Activated CD4-positive, alpha-beta T cell treated with anti-CD3 and anti-CD28 coated beads, Interleukin-2, Interleukin-6, amounts not matched to agents 100 ng/mL and 50 ng/mL, durations not matched to agents 16 hours and 8 hours (primary cell): ENCODE measurements at places on chromosomes 2 and 18.

- no peak for DNase-seq
These were observed 5.9 kb downstream of the MFSD2B start for GRCh38 chr2:24015562-24016375.

DNA sequence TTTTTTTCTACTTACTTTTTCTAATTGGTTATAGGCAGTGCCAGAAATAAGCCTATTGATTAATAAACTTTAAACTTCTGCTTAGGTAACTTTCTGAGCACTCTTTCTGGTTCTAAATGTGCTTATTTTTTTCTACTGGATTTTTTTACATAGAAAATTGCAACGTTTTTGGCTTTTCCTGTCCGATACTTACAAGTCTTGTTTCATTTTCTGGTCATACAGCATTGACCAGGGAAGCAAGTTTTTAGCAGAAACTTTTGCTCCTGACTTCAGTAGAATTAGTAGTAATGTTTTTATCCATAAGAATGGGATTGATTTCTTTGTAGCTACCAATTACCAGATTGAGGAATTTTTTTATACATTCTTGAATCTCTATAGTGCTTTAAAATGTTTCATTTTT lies 36.9 kb downstream of the NCKAP5 start:
- no peak for DNase-seq

DNA sequence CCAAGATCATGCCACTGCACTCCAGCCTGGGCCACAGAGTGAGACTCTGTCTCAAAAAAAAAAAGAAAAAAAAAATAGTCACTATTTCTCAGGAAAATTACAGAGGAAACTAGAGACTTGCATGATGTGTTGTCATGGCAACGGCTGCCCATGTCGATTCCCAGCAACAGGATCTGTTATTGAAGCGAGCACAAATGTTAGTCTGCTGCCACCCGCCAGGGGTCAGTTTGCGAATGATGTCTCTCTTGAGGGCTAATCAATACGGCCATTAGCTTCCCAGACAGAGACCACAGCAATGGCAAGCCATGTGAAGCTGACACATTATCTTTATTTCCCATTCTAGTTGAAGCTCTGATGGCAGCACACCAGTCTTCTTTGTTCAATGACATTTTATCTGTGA lies 32.4 kb upstream of the ACYP2 start:
- DNase-seq: no peak

DNA sequence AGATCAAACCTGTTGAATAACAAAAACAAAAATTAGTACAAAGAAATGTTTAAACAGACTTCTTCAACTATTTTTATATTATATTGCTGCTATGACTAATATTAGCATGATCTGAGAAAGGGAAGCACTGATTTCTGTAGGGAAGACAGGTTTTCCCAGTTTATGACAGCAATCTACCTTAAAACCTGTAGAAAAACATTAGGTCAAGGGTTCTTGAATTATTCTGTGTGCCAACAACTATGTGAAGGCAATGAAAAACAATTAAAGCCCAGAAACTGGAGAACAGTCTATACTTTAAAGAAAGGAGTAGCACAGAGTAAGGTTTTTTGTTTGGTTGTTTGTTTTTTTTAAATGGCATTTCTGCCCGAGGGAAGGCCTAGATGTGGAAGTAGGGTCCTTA lies 23.3 kb downstream of the PUM2 start:
- DNase-seq: no peak

DNA sequence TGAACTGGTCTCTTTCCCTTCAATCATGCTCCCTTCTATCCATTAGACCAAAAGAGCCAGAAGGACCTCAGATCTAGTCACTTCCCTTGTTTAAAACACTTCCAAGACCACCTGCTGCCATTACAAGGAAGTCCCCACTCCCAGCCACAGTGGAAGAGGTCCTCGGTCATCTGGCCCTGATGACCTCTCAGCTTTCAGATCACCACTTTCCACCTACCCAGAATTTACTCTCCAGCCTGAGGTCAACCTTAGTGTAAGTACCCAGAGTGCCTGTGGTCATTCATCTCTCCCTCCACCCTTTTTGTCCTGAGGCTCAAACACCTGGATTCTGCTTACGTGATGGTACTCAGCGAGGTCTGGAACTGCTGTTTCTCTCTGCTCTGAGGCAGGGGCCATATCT lies 67.1 kb downstream of the MARCO start:
- no peak for DNase-seq

DNA sequence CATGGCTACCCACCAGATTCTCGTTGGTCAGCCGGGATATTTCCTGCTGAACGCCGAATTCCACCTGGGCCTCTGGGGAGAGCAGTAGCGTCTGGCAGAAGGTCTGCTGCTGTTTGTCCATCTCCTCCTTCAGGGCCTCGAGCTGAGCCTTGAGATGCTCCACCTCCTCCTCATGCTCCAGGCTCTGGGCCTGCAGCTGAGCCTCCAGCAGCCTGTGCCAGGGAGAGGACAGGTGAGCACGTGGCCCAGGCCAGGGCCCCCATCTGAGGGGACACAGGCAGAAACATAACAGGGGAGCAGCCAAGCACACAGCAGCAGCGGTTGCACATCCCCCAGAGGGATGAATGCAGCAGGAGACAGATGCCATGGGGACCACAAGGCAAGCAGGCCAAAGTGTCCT lies 40.1 kb upstream of the ACAA2 start:
- no peak for DNase-seq

GRCh38 chr2:232541195-232541960 lies 1.9 kb downstream of the CHRNG start:
- no peak for DNase-seq

- peak; percentile 40 for DNase-seq
These were observed 42.1 kb downstream of the BCL2L11 start for GRCh38 chr2:111162718-111163331.

DNA sequence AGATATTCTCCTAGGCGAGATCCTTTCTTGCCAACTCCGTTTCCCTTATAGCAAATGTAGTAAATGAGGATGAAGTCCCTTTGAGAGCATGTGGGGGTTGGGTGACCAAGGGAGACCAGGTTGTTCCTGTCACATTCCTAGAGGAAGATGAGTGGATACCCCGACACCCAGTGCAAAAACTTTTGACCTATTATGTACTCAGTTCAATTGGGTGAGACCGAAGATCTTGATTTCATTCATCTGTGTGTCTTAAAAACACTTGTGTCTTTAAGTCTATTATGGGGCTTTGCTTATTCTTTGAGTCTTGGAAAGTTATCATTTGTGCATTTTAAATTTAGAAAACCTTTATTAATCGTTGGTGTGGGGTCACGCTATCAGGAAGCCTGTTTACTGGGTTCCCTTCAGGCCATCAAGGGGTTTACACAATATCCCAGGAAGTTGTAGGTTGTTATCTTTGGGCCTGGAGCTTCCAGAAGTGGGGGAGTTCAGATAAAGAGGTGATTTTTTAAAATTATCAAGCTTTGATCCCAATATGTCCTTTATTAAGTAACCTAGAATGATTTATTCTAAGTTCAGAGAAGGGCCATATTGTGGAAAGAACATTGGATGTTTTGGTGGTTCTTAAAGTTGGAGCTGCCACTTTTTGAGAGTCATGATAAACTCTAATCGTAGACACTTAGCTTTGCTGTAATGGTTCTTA lies 2.8 kb downstream of the RHOB start:
- DNase-seq: no peak

DNA sequence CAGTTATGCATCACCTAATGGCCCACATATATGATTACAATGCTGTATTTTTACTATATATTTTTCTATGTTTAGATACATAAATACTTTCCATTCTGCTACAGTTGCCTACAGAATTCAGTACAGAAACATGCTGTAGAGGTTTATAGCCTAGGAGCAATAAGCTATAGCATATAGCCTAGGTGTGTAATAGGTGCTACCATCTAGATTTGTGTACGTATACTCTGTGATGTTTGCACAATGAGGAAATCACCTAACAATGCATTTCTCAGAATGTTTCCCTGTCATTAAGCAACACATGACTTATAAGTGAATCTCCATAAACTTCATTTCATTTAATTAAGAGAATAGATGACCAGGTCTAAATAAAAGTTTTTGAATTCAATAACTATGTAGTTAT lies 43.5 kb downstream of the SLC38A11 start:
- no peak for DNase-seq

GRCh38 chr18:49613141-49613640 lies 51.3 kb downstream of the LIPG start:
- no peak for DNase-seq

GRCh38 chr18:56815926-56816325 lies 164.8 kb downstream of the WDR7 start:
- DNase-seq: no peak

DNA sequence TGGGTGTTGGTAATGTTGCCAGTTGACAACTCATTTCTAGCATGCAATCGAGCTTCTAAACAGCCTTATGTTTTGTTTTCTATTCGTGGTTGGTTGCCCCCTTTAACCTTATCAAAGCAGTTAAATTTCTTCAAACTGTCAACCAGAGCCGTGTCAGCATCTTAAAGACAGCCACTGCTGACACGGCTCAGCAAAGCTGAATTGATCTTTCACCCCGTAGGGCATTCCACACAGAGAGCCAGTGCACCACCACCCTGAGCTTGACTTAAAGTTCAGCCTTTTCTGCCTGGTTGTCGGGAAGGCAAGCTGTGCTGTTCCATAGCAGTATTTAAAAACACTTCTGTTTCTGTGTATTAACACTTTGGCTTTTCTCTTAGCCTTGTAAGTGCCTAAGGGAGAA lies 355.0 kb upstream of the CHST9 start:
- DNase-seq: no peak

GRCh38 chr2:38155015-38155414 lies 79.1 kb upstream of the CYP1B1 start:
- DNase-seq: no peak

DNA sequence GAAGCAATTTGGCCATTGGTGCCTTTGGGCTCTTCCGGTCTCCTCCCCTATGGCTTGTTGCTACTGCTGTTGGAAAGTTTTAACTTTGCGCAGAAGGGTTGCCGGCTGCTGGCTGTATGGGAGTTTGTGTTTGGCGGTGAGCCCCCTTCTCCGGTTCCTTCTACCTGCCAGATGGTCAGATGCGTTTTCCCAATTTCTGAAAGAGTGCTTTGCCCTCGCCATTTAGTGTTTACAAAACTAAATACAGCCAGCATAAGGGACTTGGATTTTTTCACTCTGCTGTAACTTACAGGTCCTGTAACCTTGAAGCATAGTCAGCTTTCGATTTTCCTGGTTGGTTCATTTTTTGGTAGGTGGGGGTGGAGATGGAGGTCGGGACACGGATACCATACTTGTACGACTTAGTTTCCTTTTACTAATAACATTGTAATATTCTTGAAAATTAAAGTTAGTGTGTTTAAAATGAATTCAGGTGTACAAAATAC lies 604 bp downstream of the COQ10B start:
- peak; percentile 83 for DNase-seq

GRCh38 chr2:67997528-67997900 lies 65.3 kb downstream of the C1D start:
- no peak for DNase-seq

DNA sequence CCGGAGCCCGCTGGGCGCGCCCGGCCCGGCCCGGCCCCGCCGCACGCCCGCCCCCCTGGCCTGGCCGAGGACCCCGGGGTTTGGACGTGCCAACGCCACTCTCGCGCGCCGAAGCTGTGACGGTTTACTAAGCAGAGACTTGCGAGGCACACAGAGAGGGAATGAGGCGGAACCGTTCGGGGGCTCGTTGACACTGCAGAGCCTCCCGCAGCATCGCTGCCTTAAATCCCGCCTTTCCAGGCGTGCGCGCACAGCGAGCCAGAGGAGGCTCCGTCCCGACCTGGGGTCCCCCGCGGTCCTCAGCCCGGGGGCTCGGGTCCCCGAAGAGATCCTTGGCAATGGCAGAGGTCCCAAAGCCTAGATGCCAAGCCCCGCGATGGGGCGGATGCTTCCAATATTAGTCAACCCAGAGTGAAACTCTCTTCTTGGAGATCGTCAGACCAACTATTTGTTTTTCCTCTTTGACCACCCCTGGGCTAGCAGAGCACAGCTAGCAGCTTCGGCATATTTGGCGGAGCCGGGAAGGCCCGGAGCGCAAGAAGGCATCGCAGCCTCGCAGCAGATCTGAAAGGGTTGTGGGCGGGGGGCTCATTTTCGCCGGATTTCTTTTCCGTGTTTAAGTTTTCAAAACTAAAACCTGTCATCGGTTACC lies at the start of gene ZNF385B:
ZNF385B (minus strand) TSS at position 197 of the 652 bp plus-strand sequence.
- DNase-seq: no peak

- no peak for DNase-seq
These were observed 2.3 kb downstream of the LGALSL start for GRCh38 chr2:64456293-64456692.

DNA sequence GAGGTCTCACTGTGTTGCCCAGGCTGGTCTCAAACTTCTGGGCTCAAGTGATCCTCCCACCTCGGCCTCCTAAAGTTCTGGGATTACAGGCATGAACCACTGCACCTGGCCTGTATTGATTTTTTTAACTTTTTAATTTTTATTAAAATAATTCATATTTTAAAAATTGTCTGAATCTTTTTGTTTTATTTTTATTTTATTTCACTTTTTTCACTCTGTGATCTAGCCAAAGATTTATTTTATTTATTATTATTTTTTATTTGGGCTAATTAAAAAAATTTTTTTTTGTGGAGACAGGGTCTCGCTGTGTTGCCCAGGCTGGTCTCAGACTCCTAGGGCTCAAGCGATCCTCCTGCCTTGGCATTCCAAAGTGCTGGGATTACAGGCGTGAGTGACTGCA lies 14.1 kb downstream of the UGGT1 start:
- no peak for DNase-seq

- DNase-seq: no peak
These were observed 223.0 kb upstream of the DOK6 start for GRCh38 chr18:69177702-69178101.

- DNase-seq: no peak
These were observed 192.9 kb downstream of the AFF3 start for GRCh38 chr2:99949530-99949929.

GRCh38 chr2:181371195-181371594 lies 86.0 kb upstream of the ITGA4 start:
- DNase-seq: no peak

- DNase-seq: no peak
These were observed 44.3 kb downstream of the MYCN start for GRCh38 chr2:15984368-15985255.

- no peak for DNase-seq
These were observed 313.2 kb downstream of the GBX2 start for GRCh38 chr2:235855011-235855410.

GRCh38 chr2:10254373-10255188 lies 48.1 kb upstream of the HPCAL1 start:
- DNase-seq: no peak

DNA sequence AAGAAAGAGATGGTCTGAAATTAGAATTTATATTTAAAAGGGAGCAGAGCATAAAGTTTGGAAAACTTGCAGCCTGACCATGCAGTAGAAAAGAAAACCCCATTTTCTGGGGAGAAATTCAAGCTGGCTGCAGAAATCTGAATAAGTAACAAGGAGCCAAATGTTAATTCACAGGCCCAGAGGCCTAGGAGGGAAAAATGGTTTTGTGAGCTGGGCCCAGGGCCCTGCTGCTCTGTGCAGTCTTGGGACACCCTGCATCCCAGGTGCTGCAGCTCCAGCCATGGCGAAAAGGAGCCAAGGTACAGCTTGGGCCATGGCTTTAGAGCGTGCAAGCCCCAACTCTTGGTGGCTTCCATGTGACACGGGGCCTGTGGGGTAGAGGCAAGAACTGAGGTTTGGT lies 41.3 kb downstream of the CFAP36 start:
- no peak for DNase-seq

- DNase-seq: no peak
These were observed 91.7 kb upstream of the LRRTM1 start for GRCh38 chr2:80396276-80396675.

GRCh38 chr2:19347619-19348562 lies 10.5 kb downstream of the OSR1 start:
- DNase-seq: peak; percentile 95
